ENCODE measurements at places on chromosomes 12 and 14. TPM values are rescaled to one million over a fixed set of nuclear protein-coding genes. Genes with fewer than 3 reads are reported as not detected.

GPR65 gene
- total RNA-seq: not detected

DNAH10 gene
- 0.25 TPM for total RNA-seq

ABCC9 gene
- total RNA-seq: not detected

CLEC2B gene
- 1.3 TPM for total RNA-seq

RGS6 gene
- total RNA-seq: not detected

LIN7A gene
- 0.35 TPM for total RNA-seq

AP5M1 gene
- 19.7 TPM for total RNA-seq

EGLN3 gene
- total RNA-seq: 5.0 TPM

KLRD1 gene
- not detected for total RNA-seq

Measured in A549 treated with AZD2906 at 1 μM for 4 hours (cell line).